ENCODE measurements at places on chromosomes 4 and X.

GRCh38 chrX:111164728-111165127, 68.7 kb downstream of the PAK3 start:
- peak; percentile 2 for DNase-seq

DNA sequence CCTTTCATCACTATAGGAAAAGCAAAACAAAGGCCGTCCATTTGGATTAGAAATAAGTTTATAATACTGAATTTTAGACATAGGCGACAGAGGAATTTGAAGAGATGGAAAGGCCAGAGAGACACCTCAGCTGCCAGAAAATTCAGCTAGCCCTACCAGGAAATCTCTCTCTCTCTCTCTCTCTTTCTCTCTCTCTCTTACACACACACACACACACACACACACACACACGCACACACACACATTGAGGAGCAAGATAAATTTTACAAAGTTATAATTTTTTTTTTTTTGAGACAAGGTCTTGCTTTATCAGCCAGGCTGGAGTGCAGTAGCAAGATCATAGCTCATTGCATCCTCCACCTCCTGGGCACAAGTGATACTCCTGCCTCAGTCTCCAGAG, 1.4 kb downstream of the XK start:
- DNase-seq, result no peak

DNA sequence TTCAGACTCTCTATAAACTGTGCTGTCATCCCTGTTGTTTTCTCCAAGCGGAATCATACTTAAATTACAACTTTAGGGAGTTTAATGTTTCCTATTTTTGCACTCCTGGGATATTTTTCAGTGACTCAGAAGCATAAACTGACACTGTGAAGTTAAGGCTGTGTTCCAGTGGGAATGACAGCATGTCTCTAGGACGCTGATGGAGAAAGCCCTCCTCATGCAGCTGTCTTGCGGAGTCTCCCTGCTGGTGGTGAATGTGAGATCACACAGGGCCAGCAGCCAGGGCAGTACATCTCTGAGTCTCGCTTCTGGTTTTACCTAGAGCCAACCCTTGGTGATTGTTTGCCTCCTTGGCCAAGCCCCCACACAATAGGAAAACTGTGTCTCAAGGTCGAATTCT, 53.3 kb downstream of the NFKB1 start:
- DNase-seq, result peak; percentile 68

DNA sequence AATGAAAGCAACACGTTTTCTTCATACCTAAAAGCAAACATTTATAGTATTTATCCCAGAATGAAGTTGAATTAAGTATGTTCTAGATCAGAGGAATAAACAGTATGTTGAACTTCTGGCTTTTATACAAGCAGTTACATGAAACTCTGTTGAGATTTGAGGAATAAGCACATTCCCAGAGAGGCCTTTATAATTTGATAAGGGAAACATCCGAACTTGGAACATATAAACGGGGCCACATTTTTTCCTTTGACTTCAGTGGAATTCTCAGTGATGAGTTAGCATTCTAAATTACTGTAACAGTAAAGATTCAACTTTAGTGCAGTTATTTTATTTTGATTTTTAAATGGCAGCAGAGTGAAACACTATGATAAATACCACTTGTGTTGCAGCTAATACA, 119.5 kb downstream of the GLRA3 start:
- DNase-seq, result no peak

GRCh38 chrX:9759337-9759736, 6.3 kb downstream of the GPR143 start:
- DNase-seq, result no peak

DNA sequence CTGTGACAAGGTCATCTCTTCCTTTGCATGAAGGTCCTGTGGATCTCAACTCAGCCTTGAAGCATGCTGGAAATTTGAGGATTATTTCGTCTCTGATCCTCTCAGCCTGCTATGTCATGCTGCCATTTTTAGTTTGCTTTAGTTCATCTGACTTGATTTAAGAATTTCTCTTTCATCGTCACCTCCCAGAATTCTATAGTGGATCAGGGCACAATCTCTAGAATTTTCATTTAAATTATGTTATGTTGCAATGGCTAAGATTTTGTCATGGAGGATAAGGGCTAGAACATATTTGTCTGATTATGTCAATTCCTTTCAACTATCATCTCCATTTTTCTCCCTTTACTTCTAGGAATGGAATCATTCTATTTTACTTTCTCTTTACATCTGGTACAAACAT, 98.8 kb downstream of the PCDH10 start:
- no peak for DNase-seq

- peak; percentile 60 for DNase-seq
These were observed 53.8 kb upstream of the TBC1D14 start for GRCh38 chr4:6855692-6856297.

GRCh38 chr4:78214078-78214477, 157.0 kb downstream of the FRAS1 start:
- no peak for DNase-seq

DNA sequence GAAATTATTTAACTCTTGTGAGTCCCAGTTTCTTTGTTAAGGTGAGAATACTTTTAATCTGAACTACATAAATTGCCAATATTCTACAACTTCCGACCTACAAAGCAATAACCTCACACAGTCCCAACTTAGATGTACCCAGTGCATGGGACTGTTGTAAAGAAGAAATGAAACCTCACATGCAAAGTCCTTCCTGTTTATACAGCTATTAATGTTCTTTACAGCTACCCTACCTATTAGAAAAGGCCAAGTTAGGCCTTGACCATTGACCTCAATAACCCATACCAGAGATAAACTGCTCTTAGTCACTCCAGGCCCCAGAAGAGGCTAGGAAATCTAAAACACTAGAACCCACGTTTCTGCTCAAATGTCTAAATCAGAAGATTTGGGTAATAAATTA, 920.1 kb upstream of the TENM3 start:
- DNase-seq, result no peak

DNA sequence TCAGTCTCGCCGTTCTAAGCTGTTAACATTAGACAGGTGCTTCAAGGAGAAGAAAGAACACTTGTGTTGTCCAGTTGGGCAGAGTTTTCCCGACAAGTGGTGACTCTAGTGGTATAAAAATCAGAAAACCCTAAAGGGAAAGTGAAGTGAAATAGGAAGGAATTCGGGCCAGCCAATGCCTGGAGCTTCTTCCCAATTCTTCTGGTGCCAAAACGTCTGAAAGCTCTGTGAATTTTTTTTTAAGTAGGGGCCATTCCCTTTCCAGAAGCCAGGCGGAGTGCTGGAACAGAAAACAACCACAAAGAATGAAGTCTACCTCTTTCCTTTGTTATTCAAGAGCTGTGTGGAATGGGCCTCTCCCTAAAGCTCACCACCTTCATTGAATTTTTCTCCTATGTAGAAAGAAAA, 43.1 kb upstream of the PPARGC1A start:
- DNase-seq, result peak; percentile 40

DNA sequence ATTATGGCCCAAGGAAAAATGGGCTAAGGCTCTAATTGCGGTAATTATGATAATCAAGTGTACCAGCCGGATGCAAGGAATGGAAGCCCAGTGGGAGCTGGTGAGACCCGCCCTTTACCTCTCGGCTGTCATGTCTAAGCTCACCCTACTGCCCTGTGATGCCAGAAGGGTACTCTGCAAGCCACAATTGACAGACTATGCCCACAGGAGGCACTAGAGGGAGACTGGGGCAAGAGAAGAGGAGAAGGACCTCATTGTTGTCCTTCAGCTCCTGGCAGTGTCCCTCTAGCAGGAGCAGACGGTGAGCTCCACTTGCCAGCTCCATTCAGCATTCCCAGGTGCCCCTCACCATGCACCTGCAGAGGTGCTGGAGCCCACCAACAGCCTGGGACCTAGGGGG, 141.8 kb downstream of the SMIM20 start:
- no peak for DNase-seq

- no peak for DNase-seq
These were observed 154.0 kb downstream of the GASK1B start for GRCh38 chr4:158018831-158019230.

GRCh38 chr4:86184901-86185285, 175.0 kb downstream of the MAPK10 start:
- DNase-seq, result no peak

DNA sequence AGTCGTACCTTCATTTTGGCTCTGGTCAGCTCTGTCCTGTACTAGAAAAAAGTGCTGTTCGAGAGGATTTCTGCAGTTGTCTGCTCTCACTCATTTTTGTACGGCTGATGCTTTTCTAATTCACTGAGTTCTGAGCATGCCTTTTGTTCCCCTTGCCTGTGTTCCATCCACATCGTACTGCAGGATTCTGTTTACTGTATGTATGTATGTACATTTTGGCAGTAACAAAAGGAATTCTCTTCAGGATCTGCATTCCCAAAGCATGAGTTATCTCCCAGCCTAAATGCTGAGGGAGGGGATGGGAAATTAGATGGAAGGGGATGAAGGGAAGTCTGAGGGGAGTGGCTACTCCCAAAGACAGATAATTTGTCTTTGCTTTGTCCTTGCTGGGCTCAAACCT, 87.6 kb downstream of the GBA3 start:
- no peak for DNase-seq

DNA sequence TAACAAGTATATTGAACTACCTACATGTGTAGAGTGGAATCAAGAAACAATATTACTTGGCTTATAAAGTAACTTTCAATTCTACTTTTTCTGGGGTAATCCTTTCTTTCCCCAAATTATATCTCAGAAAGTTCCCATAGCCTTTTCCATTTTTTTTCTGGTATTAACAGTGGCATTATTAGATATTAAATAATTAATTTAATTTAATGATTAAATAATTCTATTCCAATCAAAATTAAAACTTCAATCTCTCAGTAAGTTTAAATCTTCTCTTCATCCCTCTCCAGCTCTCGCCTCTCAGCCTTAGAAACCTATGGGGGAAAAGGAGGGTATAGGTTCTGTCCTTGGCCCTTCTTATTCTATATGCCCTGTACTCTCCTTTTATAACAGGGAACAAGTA, 262.4 kb downstream of the INPP4B start:
- DNase-seq, result no peak

GRCh38 chr4:27717431-27717755, 856.8 kb downstream of the STIM2 start:
- DNase-seq, result no peak

GRCh38 chrX:55867708-55868107, 150.2 kb downstream of the RRAGB start:
- DNase-seq, result no peak

- DNase-seq, result no peak
These were observed 13.5 kb downstream of the TEX13B start for GRCh38 chrX:107968623-107969022.

DNA sequence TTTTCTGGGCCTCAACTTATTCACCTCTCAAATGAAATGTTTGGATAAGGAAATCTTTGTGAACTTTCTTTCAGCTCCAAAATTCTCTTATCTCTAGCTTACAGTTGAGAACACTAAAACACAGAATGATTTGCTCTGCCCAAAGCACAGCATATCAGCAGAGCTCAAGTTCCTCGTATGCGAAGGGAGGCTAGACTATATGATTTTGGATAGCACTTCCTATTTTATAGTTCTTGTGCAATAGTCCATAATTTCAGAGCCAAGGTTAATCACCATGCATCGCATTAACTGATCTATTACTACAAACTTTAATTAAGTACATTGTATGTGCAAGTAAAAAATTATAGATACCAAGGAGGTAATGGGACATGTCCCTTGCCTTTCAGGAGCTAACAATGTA, 27.0 kb upstream of the KLHL13 start:
- DNase-seq, result no peak

- peak; percentile 6 for DNase-seq
These were observed 333.1 kb downstream of the IL1RAPL1 start for GRCh38 chrX:28920153-28920943.

- no peak for DNase-seq
These were observed 100.1 kb upstream of the KLF3 start for GRCh38 chr4:38563707-38564495.

GRCh38 chr4:164446516-164446915, 307.4 kb upstream of the SMIM31 start:
- DNase-seq, result peak; percentile 5

- DNase-seq, result peak; percentile 58
These were observed 10.2 kb upstream of the KIAA0232 start for GRCh38 chr4:6772223-6772928.

GRCh38 chr4:150010525-150011126, 67.6 kb upstream of the DCLK2 start:
- peak; percentile 78 for DNase-seq

DNA sequence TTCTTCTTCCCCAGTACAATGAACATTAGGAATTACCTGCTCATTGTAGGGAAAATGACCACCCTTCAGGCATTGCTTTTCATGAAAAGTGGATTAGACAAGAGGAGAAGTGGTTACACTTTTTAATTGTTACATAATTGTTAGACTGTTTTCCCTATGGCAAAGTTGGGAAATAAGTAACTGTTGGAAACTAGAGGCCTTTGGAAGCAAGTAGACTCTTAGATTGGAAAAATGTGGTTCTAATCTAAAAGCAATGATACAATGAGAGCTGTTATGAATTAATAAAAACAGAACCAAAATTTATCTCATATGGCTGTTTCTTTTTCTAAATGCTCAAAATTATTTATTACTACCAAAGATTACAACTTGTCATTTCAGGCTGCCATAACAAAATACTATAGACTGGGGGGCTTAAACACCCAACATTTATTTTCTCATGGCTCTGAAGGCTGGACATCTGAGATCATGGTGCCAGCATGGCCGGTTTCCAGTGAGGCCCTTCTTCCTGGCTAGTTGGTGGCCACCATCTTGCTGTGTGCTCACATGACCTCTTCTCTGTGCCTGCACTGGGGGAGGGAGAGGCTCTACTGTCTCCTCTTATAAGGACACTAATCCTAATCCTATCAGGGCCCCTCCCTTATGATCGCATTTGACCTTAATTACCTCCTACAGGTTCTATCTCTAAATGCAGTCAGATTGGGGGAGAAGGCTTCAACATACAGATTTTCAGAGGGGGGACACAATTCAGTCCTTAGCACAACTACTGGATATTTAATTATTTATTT, 12.5 kb downstream of the CC2D2A start:
- no peak for DNase-seq

- peak; percentile 49 for DNase-seq
These were observed 62.8 kb upstream of the GRIA3 start for GRCh38 chrX:123121241-123121640.

- peak; percentile 94 for DNase-seq
These were observed 100.2 kb upstream of the C1QTNF7 start for GRCh38 chr4:15327311-15328298.

DNA sequence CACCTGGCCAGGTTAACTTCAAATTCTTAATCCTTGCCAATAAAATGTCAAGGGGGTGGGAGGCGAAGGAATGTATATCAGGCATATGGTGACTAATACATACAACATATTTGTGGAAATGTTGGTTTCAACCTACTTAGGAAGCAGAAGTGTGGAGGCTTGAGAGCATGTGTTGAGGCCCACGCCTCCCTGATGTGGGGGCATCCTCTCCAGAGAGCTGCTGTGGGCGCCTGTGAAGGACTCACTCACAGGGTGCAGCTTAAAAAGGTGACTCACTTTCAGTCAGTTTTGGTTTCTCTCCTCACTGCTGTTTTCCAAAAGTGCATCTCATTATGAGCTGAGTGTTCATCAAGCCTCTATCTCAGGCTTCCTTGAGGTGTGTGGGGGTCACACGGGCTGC, 27.5 kb downstream of the LNX1 start:
- peak; percentile 97 for DNase-seq

DNA sequence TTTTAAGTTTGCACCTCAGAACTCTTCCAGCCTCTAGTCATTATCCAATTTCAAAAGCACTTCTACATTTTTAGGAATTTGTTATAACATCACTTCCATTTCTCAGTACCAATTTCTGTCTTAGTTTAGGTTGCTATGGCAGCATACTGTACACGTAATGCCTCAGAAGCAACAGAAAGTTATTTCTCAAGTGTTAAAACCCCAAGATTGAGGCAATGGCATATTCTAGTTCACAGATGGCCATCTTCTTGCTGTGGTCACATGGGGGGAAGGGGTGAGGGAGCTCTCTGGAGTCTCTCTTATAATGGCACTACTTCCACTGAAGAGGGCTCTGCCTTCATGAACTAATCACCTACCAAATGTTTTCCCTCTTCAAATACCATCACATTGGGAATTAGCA, 220.3 kb upstream of the CTSO start:
- no peak for DNase-seq

All from fibroblast of upper back skin (primary cell).